HuH-7.5 (cell line): ENCODE measurements at places on chromosomes 3 and 15.

GRCh38 chr3:51706021-51706485, 815 bp upstream of the GRM2 start:
- no peak for DNase-seq

GRCh38 chr3:32137870-32138269, 31.4 kb downstream of the GPD1L start:
- DNase-seq, result no peak

GRCh38 chr15:51313074-51313393, 25.4 kb downstream of the CYP19A1 start:
- no peak for DNase-seq

DNA sequence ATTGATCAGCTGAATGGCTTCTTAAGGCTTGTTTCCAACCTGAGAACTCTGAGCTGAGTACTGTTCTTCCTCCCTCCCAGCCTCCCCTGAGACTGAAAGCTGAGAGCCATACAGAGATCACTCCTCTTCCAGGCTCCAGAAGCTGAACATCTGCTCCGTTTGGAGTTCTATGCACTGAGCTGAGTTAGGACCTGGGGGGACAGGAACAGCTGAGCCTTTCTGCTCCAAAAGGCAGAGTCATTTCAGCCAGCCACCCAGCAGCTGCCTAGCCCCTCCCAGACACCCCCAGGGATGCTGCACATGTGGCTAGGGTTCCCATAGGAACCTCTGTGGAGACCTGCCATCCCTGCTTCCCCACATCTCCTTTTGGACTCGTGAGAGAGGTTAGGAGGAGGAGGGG, 64.2 kb upstream of the GLCE start:
- DNase-seq, result no peak

- DNase-seq, result no peak
Observed at GRCh38 chr15:77535845-77536244, 96.9 kb downstream of the LINGO1 start.

- no peak for DNase-seq
Observed at GRCh38 chr3:162141272-162141791, 644.7 kb downstream of the OTOL1 start.

DNA sequence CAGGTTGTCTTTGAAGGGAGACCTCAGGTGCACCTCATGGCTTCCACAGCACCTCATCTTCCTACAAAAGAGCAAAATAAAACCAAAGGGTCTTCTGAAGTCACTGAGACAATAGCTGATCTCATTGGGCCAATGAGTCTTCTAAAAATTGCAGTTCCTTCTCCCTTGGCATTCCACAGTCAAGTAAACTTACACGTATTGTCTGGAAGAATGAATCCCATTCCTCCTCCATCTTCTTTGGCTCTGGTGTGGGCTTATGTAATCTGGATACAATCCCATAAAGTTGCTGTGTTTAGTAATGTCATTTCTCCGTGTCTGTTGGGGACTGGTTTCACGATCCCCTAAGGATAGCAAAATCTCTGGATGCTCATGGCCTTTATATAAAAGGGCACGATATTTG, 85.5 kb upstream of the CGNL1 start:
- no peak for DNase-seq

DNA sequence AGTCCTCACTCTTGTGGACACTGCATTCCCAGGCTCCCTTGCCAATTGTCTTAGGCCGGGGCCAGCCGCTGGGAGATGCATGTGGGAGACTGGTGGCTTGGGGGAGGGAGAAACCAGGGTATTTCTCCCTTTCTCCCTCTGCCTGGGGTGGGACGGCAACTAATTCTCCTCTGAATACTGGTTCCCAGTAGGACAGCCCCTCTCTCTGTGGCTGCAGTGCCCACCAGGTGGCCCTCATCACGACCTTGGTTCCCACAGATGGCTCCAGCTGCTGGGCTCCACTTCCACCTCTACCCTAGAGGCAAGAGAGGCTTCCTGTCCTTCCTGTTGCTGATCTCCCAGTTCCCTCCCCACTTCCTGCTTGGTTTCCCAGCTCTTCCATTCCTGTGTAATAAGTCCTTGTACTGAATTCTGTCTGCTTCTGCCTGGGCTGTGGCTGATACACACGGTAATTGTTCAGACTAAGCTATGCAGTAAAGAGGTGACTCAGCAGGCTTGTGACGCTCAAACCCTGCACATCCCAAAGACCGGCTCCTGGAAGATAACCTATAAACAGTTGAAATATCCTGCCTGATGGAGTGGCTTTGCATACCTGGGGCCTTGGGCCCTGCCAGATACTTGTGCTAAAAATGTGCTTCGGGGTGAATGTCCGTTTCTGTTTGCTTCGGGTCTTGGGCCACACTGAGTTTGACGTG, 20.4 kb upstream of the COPG1 start:
- no peak for DNase-seq

DNA sequence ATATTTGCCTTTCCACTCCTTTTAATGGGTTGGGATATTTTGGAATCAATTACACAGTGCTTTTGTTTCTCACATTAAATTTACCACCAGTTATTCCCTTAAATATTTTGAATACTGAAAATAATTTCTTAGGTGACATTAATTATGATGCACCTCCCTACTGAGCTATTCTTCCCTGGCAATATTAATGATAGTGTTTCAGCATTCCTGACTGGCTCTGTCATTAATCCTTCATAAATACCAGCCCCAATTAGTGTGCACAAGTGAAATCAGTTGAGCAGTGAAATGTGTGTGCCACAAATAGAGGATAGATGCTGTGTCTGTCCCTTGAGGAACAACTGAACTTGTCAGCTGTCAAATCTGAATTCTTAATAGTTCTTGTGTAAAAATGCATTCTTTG, 304.0 kb downstream of the CACNA2D3 start:
- DNase-seq, result no peak

DNA sequence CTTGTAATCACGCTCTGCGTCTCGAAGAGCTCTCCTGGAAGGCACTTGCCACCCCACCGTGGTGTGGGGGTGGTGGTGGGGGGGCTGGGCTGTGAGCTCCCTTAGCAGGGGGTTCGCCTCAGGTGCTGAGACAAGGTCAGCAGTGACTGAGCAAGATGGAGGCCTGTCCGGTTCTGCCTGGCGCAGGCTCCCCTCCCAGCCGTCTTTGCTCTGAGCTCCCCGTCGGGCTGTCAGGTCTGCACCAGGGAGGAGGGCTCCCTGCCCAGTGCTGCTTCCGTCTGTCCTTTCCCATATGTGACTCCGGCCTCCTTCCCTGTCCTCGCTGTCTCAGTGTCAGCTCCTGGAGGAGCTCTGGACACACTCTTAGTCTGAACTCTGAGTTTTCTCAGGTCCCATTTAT, 80.0 kb downstream of the PLXNA1 start:
- no peak for DNase-seq

DNA sequence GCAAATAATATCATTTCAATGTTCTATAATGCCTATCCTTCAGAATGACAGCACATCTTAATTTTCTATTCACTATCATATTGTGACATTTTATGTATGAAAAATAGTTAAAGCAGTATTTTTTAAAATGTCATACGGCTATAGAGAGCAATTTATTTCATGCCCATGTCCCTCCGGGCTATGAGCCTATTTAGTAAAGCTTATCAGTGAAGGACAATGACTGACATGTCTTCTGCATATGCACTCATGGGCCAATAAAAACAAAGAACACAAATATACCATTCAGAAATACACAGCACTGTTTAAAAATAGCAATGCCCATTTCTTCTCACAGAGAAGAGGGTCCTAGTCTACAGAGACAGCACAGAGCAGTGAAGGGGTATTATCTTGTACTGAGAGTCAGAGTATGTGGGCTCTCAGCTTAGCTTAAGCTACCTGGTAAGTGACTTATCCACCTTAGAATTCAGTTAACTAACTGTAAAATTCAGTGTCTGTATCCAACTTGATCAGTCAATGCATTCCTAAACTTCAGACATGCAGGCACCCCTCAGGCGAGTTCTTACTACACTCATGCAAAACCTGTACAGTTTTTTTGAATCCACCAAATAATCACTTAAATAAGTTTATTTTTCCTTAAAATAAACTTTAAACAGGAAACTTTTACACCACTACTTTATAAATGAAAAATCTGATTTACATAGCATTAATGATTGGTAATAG, 9.0 kb downstream of the GOLIM4 start:
- DNase-seq, result no peak

- DNase-seq, result peak; percentile 11
Observed at GRCh38 chr15:59105854-59106253, 908 bp downstream of the CCNB2 start.

DNA sequence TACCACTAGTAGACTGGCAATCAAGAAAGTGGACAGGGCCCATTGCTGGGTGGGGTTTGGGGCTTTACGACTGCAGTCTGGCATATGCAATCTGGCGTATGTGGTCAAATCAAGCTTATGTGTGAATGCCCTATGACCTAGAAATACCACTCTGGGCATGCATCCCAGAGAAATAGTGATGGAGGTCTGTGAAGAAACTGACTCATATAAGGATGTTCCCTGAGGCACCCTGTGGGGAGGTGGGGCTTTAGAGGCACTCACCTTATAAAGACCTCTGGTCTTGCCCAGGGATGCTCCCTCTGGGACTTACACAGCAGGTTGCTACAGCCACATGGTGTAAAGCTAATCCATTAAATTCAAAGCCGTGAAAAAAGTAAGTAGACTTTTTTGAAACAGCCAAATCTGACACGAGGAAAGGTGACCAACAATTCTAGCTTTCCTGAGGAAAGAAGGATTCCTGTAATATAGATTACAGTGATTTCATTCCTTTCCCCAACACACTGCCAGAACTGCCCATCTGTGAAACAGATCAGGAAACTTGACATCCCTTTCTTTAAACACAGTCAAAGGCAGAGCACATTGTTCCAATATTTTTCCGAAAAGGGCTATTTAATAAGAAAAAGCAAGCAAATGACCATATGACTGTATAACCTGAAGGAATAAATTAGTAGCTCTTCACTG, 13.6 kb downstream of the RARRES1 start:
- no peak for DNase-seq

DNA sequence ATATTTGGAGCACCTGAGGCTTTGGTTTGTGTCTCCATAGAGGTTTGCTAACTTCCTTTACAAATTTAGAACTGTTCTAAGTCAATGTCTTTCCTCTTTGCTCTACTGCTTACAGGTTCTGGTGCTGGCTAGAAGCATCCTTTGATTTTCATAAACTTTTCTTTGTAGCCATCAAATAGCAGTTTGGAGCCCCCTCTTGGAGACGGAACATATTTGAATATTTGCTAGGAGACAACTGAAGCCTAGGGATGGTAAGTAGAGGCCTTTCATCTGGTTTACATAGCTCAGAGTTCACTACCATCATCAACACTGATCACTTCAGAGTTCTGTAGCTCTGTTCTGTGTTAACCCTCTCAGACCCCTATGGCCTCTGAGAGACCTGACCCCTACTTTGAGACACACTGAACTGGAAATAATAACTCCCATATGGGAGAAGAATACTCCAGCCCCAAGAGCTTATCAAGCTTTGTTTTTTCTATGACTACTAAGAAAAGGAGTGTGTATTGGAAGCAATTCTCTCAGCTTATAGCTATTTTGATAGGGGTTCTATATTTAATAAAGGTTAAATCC, 420.4 kb downstream of the EPHA3 start:
- no peak for DNase-seq
